ENCODE measurements at places on chromosomes 12 and 14. TPM values are rescaled to one million over a fixed set of nuclear protein-coding genes. Genes with fewer than 3 reads are reported as not detected.

Gene ZDHHC22
- polyA plus RNA-seq, result not detected

DNA sequence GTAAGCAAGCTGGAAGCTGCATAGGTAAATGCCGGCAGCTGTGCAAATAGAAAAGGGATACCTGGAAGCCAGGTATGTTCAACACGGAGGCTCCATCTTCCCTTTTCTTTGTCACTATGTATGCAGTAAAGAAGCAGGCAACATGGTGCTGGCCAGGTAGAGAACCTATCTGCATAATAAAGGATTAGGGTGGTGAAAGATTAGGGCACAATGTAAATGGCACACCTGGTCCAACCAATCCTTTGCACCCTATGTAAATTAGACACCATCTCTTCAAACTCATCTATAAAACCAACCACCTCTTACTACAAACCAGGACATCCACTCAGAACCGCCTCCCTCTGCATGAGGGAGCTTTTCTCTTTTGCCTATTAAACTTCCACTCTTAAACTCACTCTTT, 32.3 kb downstream of the RPS29 start:
- no peak for DNase-seq

DNA sequence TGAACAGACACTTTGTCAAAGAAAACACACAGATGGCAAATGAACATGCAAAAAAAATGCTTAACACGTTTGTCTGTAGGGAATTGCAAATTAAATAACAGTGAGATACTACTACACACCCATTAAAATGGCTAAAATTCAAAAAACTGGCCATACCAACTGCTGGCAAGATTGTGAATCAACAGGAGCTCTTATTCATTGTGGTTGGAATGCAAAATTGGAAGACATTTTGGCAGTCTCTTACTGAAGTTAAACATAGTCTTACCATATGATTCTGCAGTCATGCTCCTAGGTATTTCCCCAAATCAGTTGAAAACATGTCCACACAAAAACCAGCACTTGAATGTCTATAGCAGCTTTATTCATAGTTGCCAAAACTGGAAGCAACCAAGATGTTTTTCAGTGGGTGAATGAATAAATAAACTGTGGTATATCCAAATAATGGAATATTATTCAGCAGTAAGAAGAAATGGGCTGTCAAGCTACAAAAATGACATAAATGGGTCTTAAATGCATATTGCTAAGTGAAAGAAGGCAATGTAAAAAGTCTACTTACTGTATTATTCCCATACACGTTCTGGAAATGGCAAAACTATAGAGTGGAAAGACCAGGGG, 91.4 kb downstream of the PLEKHA5 start:
- DNase-seq, result no peak

- no peak for DNase-seq
Measured at GRCh38 chr12:80269803-80270552, 170.6 kb downstream of the OTOGL start.

Gene KRT6C
- polyA plus RNA-seq, result not detected
